Hematopoietic multipotent progenitor cell treated with erythropoietin and hydrocortisone succinate and interleukin-3 and kit ligand, for 4 days (in vitro differentiated cells): ENCODE measurements at places on chromosomes 1 and 21.
A peak's percentile ranks its signal among the peaks of the same experiment; 100 is the strongest.

- peak; percentile 65 for DNase-seq
Measured at GRCh38 chr21:8989261-8989711, 1532.1 kb upstream of the TPTE start.

GRCh38 chr1:70706381-70707037, 295.4 kb downstream of the CTH start:
- no peak for DNase-seq

GRCh38 chr1:211474451-211474850, 17.5 kb downstream of the RD3 start:
- no peak for DNase-seq

DNA sequence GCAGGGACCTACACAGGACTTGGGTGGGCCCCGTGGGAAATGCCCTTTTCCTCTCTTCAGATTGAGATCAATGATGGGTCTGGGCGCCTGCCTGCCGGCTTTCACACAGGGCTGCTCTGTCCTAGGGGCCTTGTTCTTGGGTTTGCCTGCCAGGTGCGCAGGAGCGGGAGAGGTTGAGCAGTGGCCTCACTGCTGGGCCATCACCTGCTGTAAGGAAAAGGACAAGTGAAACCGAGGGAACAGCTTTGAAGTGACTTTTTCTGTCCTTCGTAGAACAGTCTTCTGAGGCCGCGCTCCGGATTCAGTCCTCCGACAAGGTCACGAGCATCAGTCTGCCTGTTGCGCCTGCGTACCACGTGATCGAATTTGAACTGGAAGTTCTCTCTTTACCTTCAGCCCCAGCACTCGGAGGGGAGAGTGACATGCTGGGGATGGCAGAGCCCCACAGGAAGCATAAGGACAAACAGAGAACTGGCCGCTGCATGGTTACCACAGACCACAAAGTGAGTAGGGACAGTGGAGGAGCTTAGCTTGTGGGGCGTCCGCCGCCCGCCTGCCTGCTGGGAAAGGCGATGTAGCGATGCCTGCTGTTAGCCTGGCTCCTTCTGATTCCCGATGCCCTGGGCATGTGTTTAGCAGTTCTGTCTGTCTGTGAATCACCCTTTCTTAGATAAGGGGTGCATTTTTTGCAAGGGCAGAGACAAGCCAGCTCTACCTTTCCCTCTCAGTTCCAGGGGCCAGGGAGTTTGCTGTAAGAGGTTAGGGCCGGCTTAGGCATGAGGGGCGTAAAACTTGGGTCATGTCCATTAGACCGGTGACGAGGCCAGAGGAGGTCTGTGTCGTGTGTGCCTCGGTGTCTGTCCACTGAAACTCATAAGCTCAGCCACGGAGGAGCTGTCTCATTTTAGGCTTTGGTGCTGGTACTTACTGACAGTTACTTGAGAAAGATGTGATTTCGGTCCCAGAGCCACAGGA, 19.5 kb upstream of the PWP2 start:
- peak; percentile 89 for DNase-seq

DNA sequence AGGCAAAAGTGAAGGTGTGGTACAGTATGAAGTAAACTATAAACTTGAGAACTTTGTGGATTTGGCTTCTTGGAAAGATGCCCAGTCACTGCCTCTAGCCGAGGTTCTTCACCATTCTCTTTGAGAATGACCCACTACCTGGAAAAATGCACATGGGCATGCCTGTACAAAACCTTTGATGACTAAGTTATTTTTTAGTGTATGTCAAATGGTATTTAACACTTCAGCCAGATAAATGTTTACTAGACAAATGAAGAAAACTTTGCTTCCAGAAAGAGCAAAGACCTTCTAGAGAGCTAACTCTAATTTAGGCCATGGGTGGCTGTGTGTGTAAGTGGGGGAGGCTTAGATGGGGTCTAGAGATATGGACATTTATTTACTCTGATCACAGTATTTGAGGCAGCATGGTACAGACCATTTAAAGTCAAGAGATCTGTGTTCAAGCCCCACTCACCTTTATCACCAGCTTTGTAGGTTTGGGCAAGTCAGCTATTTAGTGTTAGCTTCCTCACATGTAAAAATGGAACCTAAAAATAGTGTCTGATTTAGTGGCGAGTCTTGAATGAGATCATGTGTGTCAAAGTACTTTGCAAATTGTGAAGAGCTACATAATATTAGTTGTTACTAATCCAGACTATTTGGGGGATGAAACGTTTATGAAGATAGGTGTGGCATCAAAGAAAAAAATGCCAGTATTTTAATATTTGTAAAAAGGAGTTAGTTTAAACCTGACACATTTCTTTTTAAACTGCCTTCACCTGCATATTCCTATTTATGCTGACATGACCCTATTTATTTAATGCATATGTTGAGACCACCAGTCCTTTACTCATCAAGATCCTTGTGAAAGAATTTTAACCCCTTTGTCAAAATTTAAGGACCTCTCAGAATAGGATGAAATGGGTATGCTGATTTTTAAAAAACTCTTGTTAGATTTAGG, 20.2 kb downstream of the NFYC start:
- peak; percentile 54 for DNase-seq

- peak; percentile 44 for DNase-seq
Measured at GRCh38 chr1:168280296-168280927, at the start of gene TBX19. TSS of gene TBX19 (plus strand) at chr1:168280877. CDS start at chr1:168281091, 214 bp downstream.

DNA sequence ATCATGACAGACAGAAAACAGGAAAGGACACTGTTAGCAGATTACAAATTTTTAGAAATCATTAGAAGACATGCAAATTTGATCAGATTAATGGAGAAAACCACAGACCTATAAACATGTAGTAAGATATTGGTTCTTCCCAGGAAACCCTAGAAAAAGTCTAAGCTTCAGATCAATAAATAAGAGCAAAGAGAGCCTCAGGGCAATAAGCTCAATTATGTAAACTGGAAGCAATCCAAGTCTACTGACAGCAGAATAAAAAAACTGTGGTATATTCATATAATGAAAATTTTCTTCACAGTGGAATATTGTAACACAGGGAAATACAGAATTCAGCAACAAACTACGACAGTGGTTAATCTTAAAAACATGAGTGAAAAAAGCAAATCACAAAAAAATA, 36.3 kb downstream of the NRDC start:
- no peak for DNase-seq

DNA sequence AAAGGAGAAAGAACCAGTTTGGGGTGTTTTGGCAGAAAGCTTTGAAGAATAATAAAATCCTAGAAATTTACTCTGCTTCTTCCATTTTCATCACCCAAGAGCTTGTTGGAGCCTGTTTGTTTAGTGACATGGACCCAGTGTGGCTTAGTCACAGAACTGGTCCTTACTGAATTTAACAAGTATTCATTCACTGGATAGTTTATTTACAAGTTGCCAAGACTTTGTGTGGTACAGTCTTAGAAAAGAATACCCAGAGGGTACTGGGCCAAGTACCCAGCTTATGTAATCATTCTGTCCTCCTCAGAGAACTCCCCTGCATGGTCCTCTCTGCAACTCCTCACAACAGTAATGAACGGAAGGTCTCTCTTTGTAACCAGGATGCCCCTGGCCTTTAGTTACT, 16.4 kb downstream of the RAB4A start:
- DNase-seq = no peak

DNA sequence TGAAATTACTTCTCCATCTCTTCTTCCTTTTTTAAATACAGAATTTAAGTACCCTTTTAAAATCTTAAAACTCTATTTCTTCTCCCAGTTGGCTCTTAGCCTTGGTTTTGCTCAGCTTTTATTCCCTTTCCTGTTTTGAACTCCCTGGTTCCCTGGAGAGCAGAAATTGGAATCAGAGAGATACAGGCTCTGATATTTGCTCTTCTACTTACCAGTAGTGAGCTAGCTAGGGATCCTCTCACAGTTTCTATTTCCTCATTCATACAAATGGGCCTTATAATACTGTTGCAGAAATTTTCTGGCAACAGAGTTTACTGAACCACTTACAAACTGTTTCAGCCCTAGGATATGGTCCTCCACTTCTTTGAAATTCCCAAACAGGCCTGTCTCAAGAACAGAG, 606.3 kb downstream of the NUF2 start:
- no peak for DNase-seq

DNA sequence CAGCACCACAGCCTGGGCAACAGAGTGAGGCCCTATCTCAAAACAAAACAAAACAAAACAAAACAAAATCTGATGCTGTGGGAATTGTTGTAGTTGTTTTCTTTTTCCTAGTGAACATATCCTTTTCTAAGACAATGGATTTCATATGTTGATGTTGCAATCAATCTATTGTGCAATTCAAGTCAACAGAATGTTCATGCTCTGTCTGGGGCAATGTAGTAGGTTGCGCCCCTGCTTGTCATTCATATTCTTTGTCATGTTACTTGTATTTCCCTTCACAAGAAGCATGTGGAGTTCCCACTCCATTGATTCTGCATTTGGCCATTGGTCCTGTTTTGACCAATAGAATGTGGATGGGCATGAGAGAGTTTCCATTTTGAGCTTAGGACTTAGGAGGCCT, 223.9 kb downstream of the DUSP10 start:
- DNase-seq = peak; percentile 37

DNA sequence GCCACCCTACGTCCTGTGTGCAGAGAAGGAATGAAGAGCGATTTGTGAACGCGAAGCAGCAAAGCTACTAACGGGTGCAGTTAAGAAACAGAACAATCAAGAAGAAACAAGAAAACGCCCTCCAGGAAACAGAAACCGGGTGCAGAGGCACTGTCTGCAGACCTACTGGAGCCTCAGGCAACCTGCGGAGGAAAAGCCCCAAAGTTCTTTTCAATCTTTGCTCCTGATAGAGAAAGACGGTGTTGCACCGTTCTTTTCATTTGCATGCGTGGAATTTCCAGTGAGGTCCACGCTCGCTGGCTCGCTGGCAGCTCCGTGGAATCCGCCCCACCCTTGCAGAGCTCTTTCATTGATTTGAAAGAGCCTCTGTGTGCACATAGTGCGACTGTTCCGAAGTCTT, 37.0 kb upstream of the PDE9A start:
- peak; percentile 45 for DNase-seq
